T-helper 22 cell (primary cell): ENCODE measurements at places on chromosomes 3 and 15.

DNA sequence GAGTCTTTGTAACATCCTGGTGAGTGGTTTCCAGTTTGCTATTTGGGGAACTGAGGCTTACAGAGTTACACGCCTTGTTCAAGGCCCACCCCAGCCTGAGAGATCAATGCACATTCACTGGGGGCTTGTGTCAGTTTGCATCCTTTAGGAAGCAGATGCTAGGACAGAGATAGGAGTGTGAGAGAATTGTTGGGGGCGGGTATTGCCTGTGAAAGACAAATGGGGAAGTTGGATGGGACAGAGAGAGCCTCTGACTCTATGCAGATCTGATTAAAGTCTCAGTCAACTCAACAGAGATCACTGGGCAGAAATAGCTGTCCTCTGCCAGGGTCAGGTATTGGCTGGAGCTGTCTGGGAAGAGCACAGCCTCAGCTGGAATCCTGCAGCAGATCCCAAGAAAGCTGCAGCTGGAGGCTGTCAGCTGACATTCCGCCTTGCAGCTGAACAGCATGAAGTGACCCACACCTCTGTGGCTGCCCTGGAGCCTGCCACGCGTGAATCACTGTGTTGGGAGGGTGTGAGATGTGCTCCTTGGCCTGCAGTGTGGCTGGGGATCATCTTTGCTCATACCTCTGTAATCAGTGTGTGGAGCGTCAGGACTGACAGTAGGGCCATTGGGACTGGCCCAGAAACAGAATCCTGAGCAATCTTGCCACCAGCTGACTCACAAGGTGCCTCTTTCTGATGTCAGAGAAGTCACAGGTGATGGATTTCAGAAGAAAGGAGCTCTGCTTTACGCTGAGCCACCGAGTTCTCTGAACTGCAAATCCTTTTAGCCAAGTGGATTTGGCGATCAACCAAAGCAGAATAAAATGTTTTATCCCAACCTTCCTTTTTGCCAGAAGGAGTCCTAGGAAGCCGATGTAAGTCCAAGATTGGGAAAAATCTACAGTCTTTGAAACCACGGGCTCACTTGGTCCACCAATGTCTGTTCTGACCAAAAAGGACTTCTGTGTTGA is 284.1 kb upstream of the LRRFIP2 start:
- DNase-seq, result no peak

DNA sequence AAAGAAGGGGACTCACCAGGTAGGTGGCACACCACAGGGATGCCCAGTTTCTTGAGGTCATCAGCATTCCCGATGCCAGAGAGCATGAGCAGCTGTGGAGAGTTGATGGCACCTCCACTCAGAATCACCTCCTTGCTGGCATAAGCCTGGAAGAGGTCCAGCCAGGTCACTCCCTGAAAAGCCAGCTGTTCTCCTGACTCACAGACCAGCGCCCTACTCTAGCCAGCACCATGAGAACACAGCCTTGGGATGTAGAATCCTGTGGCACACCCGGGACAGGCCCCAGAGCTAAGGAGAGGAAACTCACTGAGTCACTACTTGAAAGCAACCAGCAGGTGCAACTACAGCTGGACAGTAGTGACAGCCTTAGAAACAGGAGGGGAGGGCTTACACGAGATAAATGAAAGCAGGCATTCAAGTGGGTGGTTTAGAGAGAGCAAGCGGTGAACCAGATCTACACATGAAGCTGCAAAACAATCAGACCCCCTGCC is 24.5 kb downstream of the CHDH start:
- no peak for DNase-seq

DNA sequence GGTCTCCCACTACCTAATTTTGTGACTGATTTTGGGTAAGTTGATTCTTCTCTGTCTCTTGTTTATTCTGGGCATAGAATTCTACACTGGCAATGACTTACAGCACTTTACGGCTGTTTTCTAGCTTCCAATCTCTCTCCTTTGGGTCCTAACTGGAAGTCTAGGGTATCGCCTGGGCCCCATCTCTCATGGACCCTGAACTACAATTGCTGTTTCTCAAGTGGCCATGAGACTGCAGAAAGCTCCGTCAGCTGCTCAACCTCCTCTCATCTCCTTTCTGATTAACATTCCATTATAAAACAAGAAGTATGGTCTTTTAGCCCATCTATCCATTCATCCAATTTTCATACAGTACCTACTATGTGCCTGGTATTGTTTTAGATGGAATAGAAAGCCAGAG is 4.4 kb upstream of the PXYLP1 start:
- no peak for DNase-seq

- no peak for DNase-seq
Measured at GRCh38 chr3:69460034-69460433, 74.1 kb upstream of the FRMD4B start.

DNA sequence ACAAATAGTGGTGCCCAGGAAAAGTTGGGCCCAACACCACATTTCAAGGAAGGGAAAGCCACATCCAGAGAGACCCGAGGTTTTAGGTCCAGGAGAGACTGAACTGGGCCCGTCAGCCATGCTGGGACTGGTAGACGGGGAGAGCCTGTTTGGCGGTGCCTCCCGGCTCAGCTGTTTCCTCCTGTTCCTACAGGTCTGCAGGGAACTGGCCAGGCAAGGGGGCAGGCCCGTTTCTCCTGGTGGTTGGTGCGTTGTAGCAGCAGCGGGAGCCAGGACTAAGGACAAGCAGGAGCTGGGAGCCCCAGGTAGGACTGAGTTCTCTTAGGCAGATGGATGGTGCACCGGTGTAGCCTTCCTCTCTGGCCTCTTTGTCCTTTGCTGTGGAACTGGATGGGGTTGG is 3.9 kb downstream of the PRKCD start:
- no peak for DNase-seq

DNA sequence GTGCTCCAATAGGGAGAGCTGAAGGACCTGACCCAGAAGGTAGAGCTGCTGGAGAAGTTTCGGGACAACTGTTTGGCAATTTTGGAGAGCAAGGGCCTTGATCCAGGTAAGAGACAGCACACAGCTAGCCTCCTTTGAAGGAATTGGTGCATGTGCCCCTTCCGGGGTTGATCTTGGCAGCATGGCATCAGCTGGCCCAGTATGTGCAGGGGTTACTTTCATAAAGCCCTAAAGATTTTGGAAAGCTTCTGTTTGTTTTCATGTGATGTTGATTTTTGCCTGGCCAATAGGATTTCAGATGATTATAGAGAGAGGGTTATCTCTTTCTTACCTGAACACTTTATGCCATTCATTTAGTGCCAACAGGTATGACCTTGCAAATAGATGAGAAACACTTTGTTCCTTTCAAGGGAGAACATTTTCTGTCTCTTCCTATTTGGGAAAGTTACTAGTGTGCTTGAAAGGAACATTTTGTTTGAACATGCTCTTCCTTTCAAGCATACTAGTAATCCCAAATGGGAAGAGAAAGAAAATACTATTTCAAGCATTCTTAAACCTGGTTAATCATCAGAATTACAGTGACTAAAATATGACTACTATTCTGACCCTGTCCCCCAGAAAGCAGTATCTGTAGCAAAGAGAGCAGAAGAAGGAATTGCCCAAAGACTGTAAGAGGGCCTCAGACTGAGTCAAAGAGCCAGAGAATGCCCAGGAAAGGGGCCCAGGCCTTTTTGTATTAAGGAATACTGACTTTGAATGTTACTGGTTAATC is 7.5 kb downstream of the KNSTRN start:
- no peak for DNase-seq

DNA sequence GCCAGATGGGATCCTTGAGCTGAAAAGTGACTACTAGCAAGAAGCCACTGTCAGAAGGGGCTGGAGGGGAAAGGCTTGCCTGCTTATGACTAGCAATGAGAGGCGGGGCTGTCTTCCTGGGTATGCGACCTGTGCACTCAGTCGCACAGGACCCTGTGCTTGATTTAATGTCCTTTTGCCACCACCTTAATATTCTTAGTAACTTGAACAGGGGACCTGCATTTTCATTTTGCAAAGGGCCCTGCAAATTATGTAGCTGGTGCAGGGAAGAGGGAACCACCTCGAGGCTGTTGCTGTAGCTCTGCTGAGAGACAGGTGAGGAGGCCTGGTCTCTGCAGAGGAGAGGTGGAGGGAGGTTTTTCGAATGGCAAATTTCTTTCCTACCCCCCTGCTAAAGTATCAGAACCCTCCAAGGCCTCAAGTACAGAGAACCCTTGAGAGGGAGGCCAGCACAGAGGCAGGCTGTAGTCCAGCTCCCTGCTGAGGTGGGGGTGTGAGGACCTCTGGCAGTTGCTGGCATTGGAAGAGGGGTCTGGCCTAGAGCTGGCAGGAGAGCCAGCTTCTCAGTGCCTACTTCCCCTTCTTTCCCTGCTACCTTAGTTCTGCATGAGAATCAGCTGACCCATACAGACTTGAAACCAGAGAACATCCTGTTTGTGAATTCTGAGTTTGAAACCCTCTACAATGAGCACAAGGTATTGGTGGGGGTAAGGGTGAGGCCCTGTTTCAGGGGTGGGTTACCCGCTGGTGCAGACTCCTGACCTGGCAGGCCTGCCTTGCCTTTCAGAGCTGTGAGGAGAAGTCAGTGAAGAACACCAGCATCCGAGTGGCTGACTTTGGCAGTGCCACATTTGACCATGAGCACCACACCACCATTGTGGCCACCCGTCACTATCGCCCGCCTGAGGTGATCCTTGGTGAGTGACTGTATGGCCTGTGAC is 11.4 kb downstream of the CLK3 start:
- no peak for DNase-seq

GRCh38 chr3:150303768-150304167 is 104.3 kb upstream of the TSC22D2 start:
- DNase-seq, result no peak

DNA sequence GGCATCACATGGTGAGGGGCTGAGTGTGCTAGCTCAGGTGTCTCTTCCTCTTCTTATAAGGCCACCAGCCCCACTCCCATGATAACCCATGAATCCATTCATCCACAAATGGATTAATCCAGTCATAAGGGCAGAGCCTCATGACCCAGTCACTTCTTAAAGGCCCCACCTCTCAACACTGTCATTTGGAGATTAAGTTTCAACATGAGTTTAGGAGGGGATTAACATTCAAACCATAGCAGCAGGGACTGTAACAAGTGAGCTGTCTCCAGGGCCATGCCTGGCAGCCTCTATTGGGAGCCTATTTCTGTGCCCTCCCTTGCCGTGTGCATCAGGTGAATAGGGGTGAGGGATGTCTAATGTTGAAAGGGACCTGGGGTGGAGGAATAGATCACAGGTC is 77.5 kb downstream of the CHRD start:
- DNase-seq, result no peak

DNA sequence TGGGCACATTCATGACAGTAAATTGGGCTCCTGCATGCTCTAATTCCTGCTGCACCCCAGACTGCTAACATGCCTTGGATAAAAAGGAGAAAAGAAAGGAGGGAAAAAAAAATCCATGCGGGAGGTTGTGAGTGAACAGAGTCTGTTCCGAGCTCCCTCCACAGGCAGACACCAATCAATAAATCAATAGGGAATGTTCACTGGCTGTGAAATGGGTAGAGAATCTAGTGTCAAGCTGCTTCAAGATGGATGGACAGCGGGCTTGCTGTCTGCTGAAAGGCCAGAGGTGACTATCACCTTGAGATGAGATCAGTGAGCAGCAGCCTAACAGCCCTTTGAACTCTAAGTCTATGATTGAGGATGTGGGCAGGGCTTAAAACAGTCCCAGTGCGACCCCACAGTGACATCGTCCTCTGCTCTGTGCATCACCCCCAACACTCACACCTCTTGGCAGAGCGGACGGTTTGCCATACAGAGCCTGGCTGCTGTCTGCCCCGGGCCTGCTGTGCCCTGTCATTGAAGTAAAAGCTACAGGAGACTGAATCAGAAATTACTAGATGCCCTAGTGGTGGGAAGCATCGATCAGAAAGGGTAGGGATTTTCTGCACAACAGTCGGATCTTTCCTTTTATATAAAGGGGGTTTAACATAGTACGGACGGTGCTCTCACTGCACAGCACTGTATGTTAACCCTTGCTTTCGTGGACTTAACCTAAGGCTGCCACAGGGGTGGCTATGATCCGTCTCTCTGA is 247.9 kb upstream of the ONECUT1 start:
- no peak for DNase-seq

DNA sequence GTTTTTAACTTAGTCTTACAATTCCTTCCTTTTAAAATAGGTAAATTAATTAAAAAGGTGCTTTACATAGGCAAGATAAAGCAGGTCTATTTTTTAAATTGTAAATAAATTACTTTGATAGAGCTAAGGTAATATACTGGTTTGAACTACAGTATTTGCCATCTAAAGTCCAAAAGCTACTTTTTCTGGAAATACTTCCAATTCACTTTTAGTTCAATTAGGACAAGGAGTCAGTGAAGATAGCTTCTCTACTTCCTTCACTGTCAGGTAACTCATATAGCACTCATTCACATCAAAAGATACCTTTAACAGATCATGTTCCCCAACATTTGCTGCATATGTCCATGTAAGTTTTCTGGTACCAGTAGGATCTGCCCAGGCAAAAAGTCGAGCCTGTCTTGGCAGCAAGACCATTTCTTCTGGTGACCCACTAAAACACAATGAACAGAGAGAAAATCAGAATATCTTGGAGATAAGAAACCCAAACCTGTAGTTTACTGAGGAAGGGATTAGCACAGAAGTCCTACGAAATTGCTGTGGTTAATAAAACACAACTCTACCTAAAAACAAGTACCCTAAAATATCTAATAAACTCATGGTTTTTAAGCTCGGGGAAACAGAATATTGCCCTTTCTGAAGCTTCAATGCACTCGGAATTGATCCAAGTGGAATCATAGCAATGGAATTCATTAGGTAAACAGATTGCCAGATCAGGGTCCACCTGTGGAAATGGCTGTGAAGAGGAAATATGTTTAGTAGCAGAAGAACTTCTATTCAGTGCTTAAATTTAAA is 153.1 kb downstream of the VPS13C start:
- no peak for DNase-seq

- no peak for DNase-seq
Measured at GRCh38 chr15:72827226-72827625, 43.7 kb upstream of the ADPGK start.

- DNase-seq, result no peak
Measured at GRCh38 chr15:92407916-92408315, 14.2 kb downstream of the ST8SIA2 start.

GRCh38 chr3:194421-194820 is 2.1 kb upstream of the CHL1 start:
- no peak for DNase-seq

DNA sequence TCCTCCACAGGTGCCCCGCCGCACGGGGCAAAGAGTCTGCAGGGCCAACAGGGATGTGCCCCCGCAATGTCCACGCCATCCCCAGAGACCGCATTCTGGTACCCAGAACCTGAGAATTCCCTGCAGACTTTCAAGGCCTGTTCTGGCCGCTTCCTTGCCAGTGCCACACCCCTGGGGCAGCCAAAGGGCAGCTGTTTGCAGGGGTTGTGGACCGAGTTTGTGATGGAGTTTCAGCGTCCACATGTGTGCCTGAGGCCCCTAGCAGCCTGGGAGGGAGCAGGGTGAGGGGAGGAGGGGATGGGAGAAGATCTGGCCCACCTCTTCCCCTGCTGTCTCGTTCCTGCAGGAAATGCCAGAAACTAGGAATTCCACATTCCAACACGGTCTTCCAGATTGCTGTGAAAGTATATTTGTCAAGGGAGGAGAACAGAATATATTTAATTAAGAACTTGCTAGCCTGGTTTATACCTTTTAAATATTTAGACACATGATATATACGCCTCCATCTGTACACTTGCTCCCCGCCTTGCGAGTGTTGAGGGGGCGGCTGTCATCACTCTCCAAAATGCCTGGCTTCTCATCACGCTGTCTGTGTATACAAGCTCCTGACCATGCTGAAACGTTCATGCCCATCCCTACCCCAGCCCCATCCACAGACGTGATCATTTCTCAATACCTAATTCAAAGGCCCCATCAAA is 31.1 kb upstream of the RASA2 start:
- DNase-seq, result no peak
